ENCODE measurements at places on chromosomes 12 and 14.

GRCh38 chr12:6925540-6926279, 2.0 kb upstream of the ATN1 start:
- no peak for DNase-seq

- no peak for DNase-seq
These were observed 76.8 kb downstream of the NUMB start for GRCh38 chr14:73381380-73382013.

DNA sequence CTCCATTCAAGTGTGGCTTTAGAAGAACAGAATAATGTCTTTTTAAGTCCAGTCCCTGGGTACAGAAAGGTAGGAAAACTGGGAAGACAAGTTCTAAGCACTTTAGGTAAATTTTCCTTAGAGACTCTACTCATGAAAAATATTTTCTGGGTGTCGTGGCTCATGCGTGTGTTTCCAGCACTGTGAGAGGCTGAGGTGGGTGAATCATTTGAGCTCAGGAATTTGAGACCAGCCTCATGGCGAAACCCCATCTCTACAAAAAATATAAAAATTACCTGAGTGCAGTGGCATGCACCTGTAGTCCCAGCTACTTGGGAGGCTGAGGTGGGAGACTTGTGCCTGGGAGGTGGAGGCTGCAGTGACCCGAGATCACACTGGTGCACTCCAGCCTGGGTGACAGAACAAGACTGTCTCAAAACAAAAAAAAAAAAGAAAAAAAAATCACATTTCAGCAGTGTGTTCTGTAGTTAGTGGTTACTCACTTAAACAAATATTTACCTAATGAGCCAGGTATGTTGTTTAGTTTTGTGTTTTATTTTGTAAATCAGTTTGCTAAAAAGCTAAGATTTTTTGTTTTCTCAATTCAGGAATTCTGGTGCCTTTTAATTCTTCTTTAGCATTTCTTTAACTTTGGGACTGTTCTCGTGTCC, 52.3 kb upstream of the RD3L start:
- DNase-seq: no peak

- DNase-seq: no peak
These were observed 555.9 kb downstream of the VRK1 start for GRCh38 chr14:97353102-97353501.

DNA sequence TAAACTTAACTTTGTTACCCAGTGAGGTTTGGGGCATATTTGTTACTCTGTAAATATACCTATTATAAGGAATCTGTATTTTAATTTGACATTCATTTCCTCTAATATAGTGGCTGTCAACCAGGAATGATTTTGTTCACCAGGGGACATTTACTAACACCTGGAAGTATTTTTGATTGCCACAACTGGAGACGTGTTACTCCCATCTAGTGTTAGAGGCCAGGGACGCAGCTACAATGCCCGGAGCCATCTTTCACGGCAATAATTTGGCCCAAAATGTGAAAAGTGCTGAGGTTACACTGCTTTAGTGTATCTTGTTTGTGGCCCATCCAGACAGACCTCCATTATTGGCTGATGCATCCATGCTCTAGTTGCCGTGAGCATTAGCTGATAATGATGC, 881.3 kb upstream of the ATXN7L3B start:
- no peak for DNase-seq

DNA sequence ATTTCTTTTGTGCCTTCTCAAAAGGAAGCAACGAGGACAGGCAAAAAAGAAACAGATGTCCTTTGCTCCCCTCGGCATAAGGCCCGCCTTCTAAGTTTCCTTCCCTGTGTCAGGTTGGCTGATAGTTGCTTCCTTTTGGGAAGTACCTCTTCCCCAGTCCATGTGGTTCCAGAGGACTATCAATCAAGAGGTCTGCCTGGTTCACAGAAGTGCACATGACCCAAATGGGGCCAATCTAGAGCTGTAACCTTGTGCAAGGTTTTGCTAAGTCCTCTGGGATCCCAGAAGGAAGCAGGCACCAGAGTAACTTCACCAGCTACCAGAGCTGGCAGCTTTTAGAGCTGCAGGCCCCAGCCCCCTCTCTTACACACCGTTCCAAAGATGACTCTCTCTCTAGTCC, 42.6 kb downstream of the TMEM63C start:
- DNase-seq: no peak

- no peak for DNase-seq
These were observed 66.8 kb upstream of the TMCC3 start for GRCh38 chr12:94717108-94717507.

- no peak for DNase-seq
These were observed 458 bp downstream of the SSPN start for GRCh38 chr12:26195641-26196420.

DNA sequence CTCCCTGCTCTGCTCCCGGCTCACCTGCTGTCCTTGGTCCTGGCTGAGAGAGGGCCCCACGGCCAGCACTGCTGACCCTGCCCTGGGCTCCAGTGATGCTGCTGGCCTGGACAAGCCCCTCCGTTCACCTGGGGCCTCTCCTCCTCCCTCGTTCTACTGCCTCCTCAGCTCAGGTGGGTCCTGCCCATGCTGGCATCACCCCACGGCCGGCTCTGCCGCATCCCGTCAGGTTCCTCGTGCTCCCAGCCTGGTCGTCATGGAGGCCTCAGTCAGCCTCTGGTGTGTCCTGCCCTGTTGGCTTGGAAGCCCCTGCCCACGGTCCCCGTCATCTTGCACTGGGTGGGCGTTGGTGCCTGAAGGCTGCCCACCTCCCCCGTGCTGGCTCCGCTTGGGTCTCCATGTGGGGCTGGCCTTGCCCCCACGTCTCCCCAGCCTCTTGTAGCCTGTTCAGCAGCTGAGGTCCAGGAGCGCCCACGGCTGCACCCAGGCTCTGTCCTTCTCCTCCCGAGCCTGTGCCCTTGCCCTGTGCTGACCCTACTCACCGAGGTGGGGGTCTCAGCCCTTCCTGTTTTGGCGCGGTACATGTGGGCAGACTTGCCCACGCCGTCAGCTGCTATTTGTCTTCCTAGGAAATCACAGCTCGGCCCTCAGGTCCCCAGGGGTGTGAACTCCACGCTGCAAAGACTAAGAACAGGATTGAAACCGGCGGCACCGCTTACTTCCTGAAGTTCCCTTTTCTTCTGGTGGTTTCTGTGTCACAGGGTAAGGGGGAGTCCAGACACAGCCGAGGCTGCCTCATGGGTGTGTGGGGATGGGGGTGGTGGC, 121.6 kb downstream of the TMEM121 start:
- DNase-seq: no peak

DNA sequence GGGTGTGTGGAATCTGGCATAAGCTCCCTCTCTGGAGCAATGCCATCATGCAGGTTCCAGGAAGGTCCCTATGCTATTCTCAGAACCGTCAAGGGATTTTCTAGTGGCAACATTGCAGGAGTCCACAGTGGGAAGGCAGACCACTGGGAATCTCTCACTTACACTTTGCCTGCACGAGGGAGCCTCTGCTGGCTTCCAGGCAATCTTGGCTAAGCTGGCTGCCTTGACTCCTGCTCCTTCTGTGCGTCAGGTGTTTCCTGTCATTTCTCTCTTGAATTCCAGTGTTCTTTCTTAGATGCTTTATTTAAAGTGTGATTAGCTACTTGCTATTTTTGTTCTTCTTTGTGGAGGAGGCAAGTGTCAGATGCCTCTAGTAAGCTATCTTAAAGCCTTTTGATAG, 414.0 kb upstream of the ATP2B1 start:
- DNase-seq: no peak

DNA sequence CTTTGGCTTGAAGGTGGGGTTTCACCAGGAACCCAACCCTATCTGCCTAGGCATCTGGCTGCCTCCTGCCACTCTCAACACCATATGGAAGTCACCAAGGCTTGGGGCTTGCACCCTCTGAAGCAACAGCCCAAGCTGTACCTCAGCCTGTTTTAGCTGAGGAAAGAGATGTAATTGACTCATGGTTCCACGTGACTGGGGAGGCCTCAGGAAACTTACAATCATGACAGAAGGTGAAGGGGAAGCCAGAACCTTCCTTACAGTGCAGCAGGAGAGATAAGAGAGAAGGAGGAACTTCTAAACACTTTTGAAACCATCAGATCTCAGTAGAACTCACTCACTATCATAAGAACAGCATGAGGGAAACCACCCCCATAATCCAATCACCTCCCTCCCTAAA, 26.9 kb downstream of the GLIPR1L1 start:
- no peak for DNase-seq

DNA sequence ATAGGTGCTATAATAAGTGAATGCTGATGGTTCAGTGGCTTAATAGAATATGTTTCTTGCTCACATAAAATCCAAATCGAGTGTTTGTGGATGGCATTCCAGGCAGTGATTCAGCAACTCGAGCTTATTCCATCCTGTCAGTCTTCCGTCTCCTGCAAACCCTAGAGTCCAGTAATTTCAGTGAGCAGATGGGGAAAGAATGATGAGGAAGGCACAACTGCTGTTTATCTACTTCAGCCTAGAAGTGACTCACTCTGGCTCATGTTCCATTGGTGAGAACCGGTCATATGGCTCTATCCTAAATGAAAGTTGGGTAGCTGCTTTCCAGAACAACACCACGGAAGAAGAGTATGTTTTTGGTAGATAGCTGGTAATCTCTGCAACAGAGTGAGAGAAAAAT, 421.8 kb upstream of the PDE3A start:
- DNase-seq: no peak

GRCh38 chr14:104574536-104574935, 5.0 kb upstream of the C14orf180 start:
- no peak for DNase-seq

GRCh38 chr14:71022012-71022869, 115.0 kb downstream of the PCNX1 start:
- DNase-seq: no peak

DNA sequence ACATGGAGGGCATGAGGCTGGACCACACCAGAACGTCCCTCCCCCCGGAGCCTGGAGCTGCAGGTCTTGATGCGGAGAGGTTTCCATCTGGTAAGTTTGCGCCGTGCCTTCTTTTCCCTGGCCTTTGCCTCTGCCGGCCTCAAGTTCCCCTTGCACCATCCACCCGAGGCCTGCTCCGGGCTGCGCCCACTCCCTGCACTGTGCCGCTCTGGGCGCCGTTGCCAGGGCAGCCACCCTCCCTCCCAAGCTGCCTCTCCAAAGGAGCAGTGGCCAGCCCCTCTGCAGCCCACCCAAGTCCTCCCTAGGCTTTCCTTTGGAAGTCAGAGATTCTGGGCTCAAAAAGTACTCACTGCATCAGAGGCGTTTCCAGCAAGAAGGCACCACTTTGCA, 46.2 kb upstream of the MEG3 start:
- DNase-seq: no peak

DNA sequence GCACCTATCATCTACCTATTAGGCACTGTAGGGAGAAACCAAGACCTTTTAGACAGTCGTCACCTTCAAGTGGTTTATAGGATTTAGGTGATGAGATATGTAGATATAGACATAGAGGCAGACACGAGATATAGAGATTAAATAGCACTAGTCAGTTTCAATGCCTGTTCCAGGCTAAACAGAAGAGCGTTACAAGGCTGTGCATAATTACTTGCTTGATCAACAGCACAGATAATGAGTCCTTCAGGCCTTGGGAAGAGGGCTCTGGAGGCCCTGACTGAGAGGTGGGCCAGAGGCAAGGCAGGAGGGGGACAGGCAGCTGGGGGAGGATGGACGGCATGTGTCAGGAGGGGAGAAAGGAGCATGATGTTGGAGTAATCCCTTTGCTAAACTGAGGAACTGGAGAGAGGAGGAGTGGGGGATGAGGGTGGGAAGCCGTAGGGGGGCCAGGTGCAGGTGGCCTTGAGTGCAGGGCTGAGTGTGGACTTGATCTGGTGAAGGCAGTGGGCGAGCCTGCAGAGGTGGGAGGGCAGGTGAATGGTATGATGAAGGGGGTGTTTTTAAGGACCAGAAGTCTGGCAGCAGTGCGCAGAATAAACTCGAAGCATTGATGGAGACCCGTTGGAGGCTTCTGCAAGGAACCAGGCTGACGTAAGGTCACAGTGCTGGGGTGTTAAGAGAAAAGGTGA, 43.9 kb upstream of the ATP23 start:
- DNase-seq: no peak

GRCh38 chr14:51846631-51847488, 13.6 kb upstream of the GNG2 start:
- peak; percentile 55 for DNase-seq

DNA sequence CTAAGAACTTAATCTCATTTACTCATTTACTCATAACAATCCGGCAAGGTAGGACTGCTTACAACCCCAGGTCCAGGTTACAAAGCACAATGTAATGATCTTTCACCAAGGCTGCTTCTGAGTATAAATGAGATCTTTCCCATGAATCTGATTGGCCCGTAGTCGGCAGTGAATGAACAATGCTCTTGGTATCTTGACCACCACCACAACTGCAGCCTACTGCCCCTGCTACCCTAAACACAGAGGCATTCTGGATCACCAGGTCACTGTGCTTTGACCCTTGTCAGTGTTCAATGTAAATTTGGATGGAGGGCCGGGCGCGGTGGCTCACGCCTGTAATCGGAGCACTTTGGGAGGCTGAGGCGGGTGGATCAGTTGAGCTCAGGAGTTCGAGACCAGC, 15.9 kb downstream of the FAM181A start:
- DNase-seq: no peak

GRCh38 chr14:39267608-39268005, 33.9 kb downstream of the MIA2 start:
- peak; percentile 8 for DNase-seq

GRCh38 chr14:89379891-89380820, 36.9 kb downstream of the FOXN3 start:
- DNase-seq: no peak

GRCh38 chr14:23181946-23182345, 1.5 kb downstream of the SLC7A8 start:
- DNase-seq: no peak

GRCh38 chr12:114562654-114563053, 121.3 kb downstream of the TBX3 start:
- no peak for DNase-seq

DNA sequence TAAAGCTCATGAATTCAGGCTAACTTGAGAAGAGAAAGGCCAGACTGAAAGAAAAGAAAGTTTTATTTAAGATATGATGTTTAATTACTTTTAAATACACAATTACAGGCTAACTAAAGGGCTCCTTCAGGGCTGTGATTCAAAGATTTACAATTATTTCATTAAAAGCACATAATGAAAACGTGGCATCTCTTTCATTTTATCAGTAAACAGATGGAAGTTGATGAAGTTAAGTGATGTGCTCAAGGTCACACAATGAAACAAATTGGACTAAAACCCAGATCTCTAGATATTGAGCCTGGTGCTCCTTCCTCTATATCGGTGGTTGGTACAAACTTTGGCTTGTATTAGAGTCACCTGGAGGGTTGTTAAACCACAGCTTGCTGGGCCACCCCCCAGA, 13.5 kb upstream of the NFKBIA start:
- DNase-seq: no peak
